ENCODE measurements at places on chromosomes 16 and 17. TPM values are rescaled to one million over a fixed set of nuclear protein-coding genes. Genes with fewer than 3 reads are reported as not detected.

SLFN12 gene
- 35.2 TPM for total RNA-seq

APOH gene
- 1.2 TPM for total RNA-seq

TPSD1 gene
- total RNA-seq: 0.26 TPM

PLEKHH3 gene
- total RNA-seq: 32.2 TPM

NPIPA2 gene
- total RNA-seq: 3.9 TPM

DLX3 gene
- total RNA-seq: 2.9 TPM

TMEM235 gene
- not detected for total RNA-seq

ADAD2 gene
- not detected for total RNA-seq

TTYH2 gene
- total RNA-seq: 8.3 TPM

CYBA gene
- 233 TPM for total RNA-seq

CTRB1 gene
- total RNA-seq: 2.7 TPM

LDHD gene
- 3.1 TPM for total RNA-seq

ATP6V0D1 gene
- total RNA-seq: 70.8 TPM

TEX19 gene
- 0.21 TPM for total RNA-seq

TBC1D3G gene
- total RNA-seq: 0.15 TPM

PRSS33 gene
- 0.59 TPM for total RNA-seq

CCDC182 gene
- not detected for total RNA-seq

NPIPA5 gene
- 0.26 TPM for total RNA-seq

NOS2 gene
- 0.08 TPM for total RNA-seq

CA10 gene
- not detected for total RNA-seq

KRT14 gene
- not detected for total RNA-seq

SCIMP gene
- not detected for total RNA-seq

CYGB gene
- 6.0 TPM for total RNA-seq

NPIPB6 gene
- total RNA-seq: 1.3 TPM

ITGAX gene
- total RNA-seq: 0.49 TPM

ALOX12B gene
- total RNA-seq: not detected

SRL gene
- total RNA-seq: not detected

TEKT5 gene
- not detected for total RNA-seq

Measured in Panc1 (cell line).